OCI-LY7 (cell line): ENCODE measurements at places on chromosomes 5 and 9. TPM values are rescaled to one million over a fixed set of nuclear protein-coding genes. Genes with fewer than 3 reads are reported as not detected.

DNA sequence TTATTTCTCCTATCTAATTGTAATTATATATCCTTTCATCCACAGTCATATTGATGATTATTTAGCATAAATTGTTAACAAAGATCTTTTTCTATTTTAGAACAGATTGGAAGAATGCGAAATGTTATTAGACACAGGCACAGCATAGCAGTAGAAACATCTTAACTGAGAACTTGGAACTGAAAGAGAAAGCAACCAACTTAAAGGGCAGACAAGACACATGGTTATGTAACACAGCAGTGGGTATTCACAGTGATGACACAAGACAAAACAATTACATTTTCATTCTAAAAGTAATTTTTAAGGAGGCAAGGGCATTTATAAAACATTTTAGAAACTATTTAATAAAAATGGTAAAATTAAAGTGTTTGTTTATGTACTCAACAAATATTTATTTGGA is 57.7 kb upstream of the MEF2C start:
- DNase-seq: no peak

DNA sequence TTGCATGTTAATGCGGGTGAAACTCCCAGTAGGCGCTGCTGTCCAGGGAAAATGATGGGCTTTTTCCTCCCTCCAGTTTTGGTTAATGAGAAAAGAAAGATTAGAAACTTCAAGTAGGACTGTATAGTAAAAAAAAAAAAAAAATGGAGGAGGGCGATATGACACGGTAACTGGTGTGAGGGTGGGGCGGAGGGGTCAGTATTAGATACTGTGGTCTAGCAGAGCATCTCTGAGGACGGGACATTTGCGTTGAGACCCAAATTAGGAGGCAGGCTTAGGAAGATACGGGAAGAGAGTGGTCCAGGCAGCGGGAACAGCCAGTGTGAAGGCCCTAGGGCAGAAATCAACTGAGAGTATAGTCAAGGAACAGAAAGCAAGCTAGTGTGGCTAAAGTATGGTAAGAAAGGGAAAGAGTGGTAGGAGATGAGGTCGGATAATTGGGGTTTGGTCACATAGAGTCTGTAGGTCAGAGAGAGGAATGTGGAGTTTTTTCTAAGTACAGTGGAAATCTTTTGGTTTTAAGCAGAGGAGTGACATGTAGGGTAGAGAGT is 707 bp downstream of the RMND5B start:
- peak; percentile 30 for DNase-seq

Gene HTR4
- not detected in 2 replicates for total RNA-seq

DNA sequence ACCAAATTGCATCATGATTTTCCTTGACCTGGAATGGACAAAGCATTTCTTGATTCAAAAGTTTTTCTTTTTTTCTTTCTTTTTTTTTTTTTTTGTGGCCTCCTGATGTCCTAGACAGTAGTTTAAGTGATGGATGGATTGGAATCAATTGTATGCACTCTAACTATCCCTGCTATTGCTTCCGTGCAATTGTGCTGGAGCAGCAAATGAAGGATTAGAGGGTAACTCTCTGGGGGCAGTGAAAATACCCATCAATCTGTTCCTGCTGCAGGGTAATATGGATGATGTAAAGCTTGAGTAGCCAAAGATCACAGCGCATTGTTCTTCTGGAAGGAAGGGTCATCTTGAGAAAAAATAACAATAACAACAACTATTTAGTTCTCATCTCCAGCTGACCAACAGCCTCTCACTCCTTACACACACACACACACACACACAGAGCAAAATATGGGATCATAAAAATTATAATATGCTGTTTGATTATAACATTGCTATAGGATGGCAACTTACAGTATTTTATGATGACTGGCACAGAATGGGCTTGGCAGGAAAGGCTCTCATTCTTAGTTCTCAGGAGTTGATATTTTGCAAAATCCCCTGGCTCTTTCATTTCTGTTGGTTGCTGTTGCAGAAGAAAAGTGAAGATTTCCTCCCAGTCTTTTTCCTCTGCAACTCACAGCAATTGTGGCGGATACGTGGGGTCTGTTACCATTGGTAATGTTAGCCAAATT is 160.9 kb upstream of the DMAC1 start:
- DNase-seq: no peak

Gene KCNMB1
- total RNA-seq: not detected in 2 replicates

Gene AIF1L
- total RNA-seq: not detected in 2 replicates

Gene WDR36
- 41.9 and 49.4 TPM in 2 replicates for total RNA-seq

Gene CRHBP
- total RNA-seq: 41.6 and 46.9 TPM in 2 replicates

DNA sequence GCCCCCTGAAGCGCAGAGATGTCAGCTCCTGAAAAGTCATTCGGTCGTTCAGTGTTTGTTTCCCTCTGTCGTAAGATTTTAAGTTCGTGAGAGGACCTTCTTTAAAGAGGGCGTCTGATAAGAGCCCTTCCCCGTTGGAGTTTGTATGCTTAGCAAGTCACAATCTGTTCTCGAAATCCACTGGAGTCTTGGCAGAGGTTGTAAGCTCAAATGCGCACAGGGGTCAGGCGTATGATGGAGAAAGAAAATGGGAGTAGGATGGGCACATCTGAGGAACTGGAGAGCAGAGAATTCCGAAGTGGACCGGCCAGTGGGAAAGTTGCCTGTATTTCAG is 710 bp downstream of the HSD17B4 start:
- peak; percentile 25 for DNase-seq

DNA sequence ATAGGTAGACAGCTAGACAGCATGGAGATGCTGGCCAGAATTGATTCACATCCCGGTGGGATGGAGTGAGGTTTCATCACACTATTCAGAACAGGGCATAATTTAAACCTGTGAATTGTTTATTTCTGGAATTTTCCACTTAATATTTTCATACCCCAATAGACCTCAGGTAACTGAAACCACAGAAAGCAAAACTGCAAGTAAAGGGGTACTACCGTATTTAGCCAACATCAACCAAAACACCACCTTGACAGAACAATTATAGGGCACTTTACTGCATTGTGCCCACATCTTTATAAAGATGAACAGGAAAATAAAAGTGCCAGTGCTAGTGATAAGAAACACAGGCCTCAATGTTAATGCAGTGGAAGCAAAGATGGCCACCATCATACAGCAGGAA is 7.5 kb downstream of the SERINC5 start:
- DNase-seq: no peak

GRCh38 chr9:357560-357959 is 142.9 kb downstream of the DOCK8 start:
- DNase-seq: no peak

Gene SLC45A2
- total RNA-seq: not detected in 2 replicates

Gene RIGI
- total RNA-seq: 1.5 and 1.7 TPM in 2 replicates

Gene ZCCHC7
- total RNA-seq: 76.4 and 101 TPM in 2 replicates

Gene TSSK1B
- not detected in 2 replicates for total RNA-seq

- DNase-seq: no peak
Observed at GRCh38 chr9:33620738-33621439, 96.8 kb downstream of the ANKRD18B start.

Gene PCDHB10
- total RNA-seq: not detected in 2 replicates

Gene SLC4A9
- total RNA-seq: 2.6 and 5.1 TPM in 2 replicates

Gene ZNG1A
- 73.6 and 74.5 TPM in 2 replicates for total RNA-seq

Gene TAF11L11
- not detected in 2 replicates for total RNA-seq

DNA sequence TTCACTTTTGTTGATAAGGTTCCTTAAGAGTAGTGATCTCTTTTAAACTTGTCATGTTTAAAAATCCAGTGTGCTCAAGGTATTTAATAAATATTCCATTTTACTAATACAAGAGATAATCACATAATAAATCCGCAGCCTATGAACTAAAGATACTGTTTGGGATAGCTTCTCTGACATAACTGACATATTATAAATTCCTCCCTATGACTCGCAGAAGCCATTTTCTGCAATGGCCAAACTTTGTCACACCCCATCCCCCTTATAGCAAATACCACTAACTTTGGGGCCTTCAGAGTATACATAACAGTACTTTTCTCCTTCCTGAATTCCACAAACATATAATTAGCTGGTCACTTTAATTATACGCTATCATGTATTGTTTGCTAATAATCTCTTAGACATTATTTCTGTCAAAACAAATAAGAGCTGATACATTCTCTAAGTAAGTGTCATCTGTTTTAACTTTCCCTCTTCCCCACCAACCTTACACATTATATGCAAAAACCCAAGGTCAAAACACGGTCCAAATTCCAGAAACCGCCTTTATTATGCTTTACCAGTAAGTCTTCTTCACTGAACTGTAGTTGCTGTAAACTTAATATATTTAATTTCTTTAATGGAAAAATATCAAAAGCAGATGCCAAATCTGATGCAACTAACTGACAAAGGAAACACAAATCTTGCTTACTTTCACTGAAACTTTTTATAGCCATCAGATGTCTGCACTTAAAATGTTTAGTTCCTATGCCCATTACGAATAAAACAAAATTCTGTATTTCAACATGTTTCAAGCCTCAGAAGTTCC is 971 bp downstream of the TMEM267 start:
- DNase-seq: peak; percentile 42

Gene SLCO4C1
- not detected in 2 replicates for total RNA-seq

Gene BTNL9
- 219 and 232 TPM in 2 replicates for total RNA-seq

Gene CCDC187
- not detected in 2 replicates for total RNA-seq

GRCh38 chr5:79840084-79840990 is 150.7 kb downstream of the CMYA5 start:
- DNase-seq: no peak

Gene WDR55
- total RNA-seq: 31.5 and 34.2 TPM in 2 replicates

- peak; percentile 68 for DNase-seq
Observed at GRCh38 chr5:116494784-116495450, 79.7 kb downstream of the SEMA6A start.

Gene RMI1
- total RNA-seq: 44.3 and 46.2 TPM in 2 replicates

- DNase-seq: no peak
Observed at GRCh38 chr5:109819878-109820277, 130.2 kb downstream of the MAN2A1 start.

Gene MCCC2
- total RNA-seq: 61.2 TPM in 2 replicates

Gene BTF3
- total RNA-seq: 736 and 805 TPM in 2 replicates

DNA sequence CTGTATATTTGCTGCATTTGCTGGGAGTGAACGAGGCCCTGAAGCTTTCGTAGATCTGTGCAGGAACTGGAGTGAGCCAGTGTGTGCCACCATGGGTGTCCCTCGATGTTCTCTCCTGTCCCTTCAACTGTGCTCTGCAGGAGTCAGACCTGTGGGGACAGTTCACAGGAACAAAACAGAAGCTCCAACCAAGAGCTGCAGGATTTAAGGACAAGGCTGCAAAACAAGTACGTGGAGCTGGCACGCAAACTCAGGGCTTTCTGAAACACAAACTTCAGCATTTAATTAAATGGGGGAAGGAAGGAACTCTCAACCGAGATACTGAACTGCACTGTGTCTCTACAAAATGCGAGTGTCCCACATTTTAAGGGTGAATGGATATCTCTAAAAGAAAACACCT is 24.2 kb downstream of the BASP1 start:
- DNase-seq: no peak

GRCh38 chr5:145777445-145778063 is 57.6 kb downstream of the PRELID2 start:
- DNase-seq: no peak

Gene CDX1
- total RNA-seq: not detected in 2 replicates

DNA sequence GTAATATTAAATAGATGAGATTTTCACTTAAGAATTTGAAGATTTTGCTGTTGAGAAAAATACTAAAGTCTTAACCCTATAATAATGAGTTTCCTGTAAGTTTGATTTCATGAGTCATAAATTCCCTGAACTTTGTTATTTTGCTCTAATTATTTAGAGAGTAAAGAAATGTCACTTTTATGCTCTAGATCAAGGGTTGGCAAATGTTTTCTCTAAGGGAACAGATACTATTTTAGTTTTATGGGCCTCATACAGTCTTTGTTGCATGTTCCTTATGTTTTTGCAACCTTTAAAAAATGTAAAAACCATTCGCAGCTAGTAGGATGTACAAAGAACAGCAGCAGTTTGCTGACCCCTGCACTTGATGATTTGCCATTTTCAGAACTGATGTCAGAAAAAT is 480 bp upstream of the TXNDC8 start:
- no peak for DNase-seq

- no peak for DNase-seq
Observed at GRCh38 chr5:148785223-148785622, 41.2 kb upstream of the ADRB2 start.

Gene IFNK
- not detected in 2 replicates for total RNA-seq

DNA sequence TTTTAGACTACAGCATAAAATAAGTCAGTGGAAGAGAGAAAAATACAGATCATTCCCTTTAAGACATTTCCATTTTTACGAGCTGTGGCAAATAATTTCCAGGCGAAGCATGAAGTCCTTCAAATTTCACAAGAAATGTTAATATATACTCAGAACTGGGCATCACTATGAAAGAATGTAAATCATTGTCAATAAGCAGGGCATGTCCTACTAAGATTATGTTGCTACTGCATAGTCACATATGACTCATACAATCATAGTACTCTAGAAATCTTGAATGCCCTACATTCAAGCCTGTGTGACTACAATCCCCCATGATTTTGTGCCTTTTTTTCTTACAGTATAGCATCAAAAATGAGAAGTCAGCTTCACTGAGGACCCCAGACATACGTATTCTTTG is 485.2 kb upstream of the FTMT start:
- DNase-seq: no peak

Gene SLC6A7
- total RNA-seq: not detected in 2 replicates

DNA sequence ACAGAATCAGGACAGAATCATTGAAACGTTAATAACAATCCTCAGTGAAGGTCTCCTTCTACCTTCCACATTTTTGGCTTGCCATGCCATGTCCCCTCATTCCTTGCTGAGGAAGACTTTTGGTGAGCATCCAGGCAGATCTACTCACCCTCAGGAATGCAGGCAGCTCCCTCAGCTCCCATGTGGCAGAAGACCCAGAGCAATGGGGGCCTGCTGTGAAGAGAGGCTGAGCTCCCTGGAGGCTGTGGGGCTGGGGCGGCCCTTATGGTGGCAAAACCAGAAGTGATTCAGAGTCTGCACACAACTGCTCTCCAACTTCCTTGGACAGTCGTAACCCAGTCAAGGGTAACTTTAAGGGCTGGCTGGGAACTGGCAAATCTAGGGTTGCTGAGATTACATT is 247.2 kb upstream of the EFNA5 start:
- no peak for DNase-seq

- no peak for DNase-seq
Observed at GRCh38 chr5:168047669-168048111, 243.8 kb upstream of the WWC1 start.

Gene TRPM3
- not detected in 2 replicates for total RNA-seq

GRCh38 chr9:95516734-95517558 is at the start of gene PTCH1:
Gene PTCH1, minus strand, starts transcription at chr9:95516971.
- DNase-seq: no peak

GRCh38 chr5:151030379-151030778 is 10.0 kb downstream of the GPX3 start:
- no peak for DNase-seq

- DNase-seq: no peak
Observed at GRCh38 chr5:56670916-56671315, 144.4 kb upstream of the MAP3K1 start.

- DNase-seq: no peak
Observed at GRCh38 chr9:96553070-96553469, 66.6 kb downstream of the CDC14B start.

GRCh38 chr5:53360811-53361210 is 119.6 kb upstream of the FST start:
- DNase-seq: no peak

Gene PCDHGA11
- 3.4 and 4.1 TPM in 2 replicates for total RNA-seq

Gene MSMP
- 4.1 and 4.4 TPM in 2 replicates for total RNA-seq

- DNase-seq: no peak
Observed at GRCh38 chr5:34535433-34535832, 120.7 kb upstream of the RAI14 start.

GRCh38 chr5:144832416-144832815 is 661.7 kb downstream of the KCTD16 start:
- no peak for DNase-seq
